ENCODE measurements at places on chromosomes 4 and X.

- peak; percentile 67 for DNase-seq
These were observed 1.4 kb downstream of the PALLD start for GRCh38 chr4:168498251-168498650.

DNA sequence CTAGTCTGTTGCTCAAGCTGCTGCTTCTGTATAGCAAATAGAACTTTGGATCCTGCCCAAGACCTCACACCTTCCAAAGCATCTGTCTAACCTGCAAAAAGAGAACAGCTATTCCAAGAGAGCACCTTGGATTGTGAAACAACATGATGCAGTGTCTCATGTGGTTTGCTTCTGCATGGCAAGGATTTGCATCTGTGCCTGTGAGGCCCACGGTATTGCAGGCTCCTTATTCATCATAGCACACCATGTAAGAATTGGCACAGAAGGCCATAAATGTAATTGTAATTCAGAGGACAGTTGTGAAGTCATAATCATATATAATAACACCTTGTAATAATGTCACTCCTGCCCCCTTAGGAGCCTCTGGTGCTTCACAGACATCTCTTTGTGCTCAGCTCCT is 147.1 kb downstream of the ZNF674 start:
- DNase-seq = no peak

- DNase-seq = no peak
These were observed 238.1 kb downstream of the ARHGAP24 start for GRCh38 chr4:85713005-85713404.

DNA sequence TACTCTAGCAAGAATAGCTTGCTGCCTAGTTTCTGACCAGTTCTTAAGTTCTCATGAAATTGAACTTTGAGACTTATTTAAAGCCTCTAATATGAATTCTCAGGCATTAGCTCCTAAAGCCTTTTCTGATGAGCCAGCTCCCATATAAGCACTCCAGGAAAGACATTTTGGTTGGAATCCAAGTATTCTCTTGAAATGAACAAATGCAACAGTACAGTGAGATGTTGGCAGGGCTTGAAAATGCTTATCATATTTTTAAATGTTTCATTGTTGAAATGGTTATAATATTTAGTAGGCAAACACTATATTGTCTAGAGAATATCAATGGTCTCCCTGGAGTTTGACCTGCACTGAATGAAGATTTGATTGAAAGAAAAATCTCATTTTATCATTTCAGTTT is 240.3 kb downstream of the ANK2 start:
- peak; percentile 83 for DNase-seq

GRCh38 chr4:153623491-153623890 is 60.6 kb upstream of the TLR2 start:
- DNase-seq = no peak

DNA sequence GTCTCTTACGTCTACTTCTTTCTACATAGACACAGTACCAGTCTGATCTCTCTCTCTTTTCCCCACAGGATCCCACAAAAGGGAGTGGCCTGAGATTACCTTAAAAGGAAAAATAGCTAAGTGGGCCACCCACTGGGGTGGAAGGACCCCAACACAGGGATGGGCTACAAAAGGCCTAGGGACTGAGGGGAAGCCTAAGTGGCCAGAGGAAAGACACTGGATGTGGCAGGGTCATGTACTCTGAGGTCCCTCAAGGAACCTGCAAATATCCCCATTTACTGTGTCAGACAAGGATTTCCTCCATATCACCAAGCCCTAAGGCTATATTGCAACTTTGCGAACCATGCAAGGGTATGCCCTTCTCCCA is 6.5 kb upstream of the PRDX4 start:
- no peak for DNase-seq

GRCh38 chr4:5018603-5019002 is 655 bp downstream of the CYTL1 start:
- no peak for DNase-seq

DNA sequence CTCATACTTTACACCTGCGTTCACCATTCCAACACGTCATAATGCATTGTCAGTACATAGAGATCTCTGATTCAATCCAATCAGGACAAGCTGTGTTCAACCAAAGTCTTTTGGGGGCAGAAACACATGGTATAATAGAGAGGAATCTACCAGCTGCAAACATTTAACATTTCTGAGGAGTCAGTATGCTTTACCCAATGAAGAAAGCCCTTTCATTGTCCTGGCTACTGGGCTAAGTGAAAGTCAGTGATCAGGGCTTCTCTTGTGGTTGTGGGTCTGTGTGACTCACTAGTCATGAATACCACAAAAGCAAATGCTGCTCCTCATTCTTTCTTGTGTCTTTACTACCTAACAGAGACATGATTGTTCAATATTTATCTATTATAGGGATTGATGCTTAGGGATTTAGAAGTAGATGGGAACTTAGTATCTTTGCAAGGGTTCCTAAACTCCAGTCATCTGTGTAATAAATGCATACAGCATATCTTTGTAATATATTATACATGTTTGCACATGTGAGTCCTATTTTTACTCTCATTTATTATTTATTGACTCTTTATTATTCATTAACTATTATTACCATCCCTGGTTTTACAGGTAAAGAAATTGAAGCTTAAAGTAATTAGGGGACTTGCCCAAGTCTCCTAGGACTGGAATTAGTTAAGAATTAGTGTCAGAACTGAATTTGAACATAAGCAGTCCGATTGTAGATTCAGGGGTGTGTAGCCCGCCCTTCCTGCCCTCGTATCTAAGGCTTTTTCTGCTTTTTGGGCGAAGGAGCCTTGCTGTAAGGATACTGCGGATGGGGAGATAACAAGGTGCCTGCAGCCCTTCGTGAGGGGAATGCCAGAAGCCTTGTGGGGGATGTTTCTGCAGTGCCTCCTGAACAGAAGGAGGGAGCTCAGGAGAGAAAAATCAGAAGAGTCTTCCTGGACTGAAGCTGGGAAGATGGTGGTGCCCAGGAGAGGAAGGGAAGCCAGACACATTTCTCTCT is 353.1 kb upstream of the BOD1L1 start:
- DNase-seq = peak; percentile 84

GRCh38 chrX:51614353-51615012 is 4.2 kb downstream of the CENPVL3 start:
- peak; percentile 68 for DNase-seq

DNA sequence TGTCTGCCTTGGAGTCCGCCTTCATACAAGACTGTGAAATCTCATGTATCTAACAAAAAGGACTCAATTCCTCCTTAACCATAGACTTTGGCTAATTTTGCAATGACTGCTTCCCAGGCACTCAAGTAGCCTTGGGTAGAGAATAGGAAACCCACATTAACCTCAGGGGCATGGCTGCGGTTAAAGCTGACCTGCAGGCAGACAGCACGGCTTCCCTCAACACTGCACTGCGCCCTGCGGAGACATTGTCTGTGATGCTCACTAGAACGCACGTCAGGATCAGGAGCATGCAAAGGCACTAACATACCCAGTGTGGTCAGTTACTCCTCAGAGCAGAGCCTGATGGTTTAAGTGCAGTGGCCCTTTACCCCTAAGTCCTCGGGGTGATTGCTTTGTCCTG is 10.3 kb upstream of the GPR143 start:
- no peak for DNase-seq

DNA sequence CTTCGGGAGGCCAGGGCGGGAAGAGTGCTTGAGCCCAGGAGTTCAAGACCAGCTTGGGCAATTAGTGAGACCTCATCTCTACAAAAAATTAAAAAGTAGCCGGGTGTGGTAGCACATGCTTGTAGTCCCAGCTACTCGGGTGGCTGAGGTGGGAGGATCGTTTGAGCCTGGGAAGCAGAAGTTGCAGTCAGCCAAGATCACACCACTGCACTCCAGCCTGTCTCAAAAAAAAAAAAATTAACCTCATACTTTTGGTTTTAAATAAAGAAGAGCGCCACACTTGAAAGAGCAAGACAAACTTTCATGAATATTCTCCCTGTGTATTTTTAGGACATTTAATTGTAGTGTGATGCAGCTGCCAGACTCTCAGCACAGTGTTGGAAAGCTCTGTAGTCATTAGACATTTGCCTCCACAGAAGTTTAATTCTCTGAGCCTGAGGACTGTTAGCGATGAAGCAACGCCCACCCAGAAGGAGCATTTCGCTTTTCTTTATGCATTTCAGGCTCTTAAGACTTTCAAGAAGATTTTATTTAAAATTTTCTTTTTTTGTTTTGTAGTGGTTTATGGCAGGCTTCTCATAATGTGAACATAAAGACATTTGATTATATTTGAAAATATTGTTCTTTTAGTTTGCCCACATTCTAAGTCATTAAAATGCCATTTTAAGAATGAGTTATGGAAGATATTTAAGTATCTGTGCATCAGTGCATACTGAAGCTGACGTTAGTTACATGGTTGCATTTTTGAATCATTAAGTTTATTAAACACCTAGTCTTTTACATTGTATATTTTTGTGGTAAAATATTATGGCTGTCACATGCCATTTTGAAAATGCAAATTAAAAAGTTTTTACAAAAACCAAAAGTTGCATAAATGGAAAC is 45.8 kb downstream of the DCLK2 start:
- DNase-seq = no peak

DNA sequence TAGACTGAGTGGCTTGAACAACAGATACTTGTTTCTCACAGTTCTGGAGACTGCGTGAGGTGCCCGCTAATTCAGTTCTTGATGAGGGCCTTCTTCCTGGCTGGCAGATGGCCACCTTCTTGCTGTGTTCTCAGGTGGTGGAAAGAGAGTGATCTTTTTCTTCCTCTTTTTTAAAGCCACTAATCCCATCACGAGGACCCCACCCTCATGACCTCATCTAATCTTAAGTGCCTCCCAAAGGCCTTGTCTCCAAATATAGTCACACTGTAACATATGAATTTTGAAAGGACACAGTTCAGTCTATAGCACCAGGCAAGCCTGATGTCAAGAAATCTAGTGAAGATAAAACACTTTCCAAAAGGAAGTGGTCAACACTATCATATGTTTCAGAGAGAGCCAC is 12.4 kb downstream of the VAMP7 start:
- DNase-seq = no peak

GRCh38 chrX:70411475-70411874 is 11.6 kb upstream of the GDPD2 start:
- no peak for DNase-seq

- peak; percentile 31 for DNase-seq
These were observed 56.2 kb upstream of the CHRDL1 start for GRCh38 chrX:110851780-110852179.

DNA sequence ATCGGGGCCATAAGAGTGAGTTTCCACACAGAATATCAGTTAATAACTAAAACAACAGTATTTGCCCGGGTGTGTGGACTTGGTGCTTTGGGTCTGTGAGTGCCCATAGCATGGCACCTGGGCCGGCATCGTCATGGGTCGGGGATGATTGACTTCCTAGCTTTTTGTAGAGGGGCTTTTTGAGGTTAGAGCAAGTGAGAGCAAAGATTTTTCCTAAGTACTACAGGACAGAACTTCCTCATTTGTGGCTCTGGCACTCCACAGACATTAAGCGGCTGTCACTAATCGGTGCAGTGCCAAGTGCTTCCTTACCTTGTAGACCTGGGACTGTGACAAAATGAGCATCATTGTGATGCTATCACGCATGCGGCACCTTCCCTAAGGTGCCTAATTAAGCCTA is 81.0 kb downstream of the SHROOM2 start:
- no peak for DNase-seq

- DNase-seq = peak; percentile 77
These were observed 25.1 kb downstream of the XIAP start for GRCh38 chrX:123884809-123885408.

GRCh38 chr4:38464328-38464727 is 199.7 kb upstream of the KLF3 start:
- DNase-seq = no peak

GRCh38 chrX:71859637-71860036 is 51.0 kb upstream of the NHSL2 start:
- DNase-seq = peak; percentile 67

All from adipocyte (in vitro differentiated cells).